ENCODE measurements at places on chromosomes 6 and 20.

DNA sequence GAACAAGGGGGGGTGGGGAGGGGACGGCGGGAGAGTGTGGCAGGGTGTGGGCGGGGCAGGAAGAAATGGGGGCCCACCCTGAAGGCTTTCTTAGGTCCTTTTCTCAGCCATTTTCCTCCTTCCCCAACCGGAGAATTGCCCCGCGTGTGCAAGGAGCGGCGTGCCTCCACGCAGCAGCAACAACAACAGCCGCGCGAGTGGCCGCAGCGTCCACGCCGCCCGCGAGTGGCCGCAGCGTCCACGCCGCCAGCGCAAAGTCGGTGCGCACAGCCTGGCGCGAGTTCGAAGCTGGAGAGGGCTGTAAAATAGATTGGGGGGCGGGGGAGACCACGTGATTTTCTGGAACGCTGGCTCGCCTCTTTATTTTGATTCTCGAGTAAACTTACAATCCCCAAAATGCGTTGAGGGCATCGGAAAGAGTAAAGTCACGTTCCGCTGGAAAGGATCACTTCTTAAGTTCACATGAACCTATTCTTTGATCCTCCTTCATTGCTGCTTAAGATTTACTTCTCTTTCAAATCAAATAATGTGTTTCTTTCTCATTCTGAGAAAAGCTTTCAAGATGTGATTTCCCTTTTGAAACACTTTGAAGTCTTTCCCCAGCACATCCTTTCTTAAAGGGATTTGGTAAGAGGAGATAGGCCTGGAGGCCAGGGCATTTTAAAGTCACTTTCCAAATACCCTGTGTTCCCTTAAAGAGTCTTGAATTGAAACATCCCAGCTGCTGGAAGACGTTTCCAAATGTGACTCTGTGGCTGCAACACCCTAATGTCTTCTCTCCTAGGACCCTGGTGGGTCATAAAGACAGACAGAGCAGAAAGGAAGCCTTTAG is 66.7 kb upstream of the ZNF217 start:
- no peak for DNase-seq

DNA sequence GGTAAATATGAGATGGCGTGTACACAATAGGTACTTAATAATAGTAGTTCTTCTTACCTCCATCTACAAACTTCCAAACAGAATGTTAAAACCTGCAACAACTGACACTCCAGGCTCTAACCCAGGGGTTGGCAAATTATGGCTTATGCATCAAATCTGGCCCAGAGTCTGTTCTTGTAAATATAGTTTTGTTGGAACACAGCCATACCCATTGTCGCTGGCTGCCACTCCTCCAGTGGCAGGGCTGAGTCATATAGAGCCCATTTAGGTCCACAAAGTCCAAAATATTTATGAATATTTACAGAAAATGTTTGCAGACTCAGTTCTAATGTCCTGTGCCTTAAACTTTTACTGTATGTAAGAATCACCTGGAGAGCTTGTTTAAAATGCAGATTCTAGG is 69.9 kb upstream of the BTBD3 start:
- DNase-seq: no peak

DNA sequence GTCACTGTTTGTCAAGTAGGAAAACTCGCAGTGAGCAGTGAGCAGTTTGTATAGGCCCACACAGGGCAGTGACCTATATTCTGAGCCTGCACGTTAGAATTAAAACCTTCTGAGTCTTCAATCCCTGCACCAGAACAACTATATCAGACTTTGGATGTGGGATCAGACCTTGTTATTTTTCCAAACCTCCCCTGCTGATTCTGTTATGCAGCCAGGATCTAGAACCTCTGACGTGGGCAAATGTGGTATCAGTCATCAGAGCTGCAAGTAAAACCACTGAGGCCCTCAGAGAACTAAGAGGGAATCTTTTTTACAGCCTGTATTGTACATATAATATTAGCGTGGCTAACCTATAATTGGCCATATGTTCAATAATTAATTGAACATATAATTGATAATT is 32.0 kb upstream of the AKAP7 start:
- DNase-seq: no peak

DNA sequence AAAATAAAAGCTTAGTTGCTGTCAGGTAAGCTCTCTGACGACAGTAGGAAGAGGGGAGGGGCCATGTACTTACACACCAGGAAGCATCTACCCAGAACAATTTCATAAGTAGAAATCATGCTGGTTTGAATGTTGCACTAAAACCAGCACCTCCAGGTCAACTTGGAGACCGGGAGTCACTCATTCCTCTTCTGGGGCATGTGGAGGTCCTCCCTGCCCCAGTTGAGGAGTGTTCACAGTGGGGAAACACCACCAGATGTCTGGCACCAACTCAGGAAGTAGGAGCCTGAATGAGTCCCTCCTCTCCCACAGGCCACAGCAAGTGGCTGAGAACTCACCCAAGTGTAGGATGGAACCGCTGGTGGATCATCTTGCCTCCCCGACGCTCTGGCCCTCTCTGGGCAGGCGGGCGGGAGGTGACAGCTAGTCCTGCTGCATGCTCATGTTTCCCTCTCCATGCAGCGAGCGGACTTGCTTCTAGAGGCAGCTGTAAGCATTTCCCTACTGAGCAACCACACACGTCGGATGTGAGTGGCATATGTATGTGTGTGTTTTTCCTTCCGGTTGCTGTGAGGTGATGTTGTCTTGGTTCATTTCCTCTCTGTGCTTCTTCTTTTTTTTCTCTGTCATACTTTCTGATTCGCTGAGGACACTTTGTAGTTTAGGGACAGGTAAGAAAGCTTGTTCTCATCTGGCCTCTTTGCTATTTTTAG is 149.5 kb upstream of the NEDD9 start:
- DNase-seq: no peak

DNA sequence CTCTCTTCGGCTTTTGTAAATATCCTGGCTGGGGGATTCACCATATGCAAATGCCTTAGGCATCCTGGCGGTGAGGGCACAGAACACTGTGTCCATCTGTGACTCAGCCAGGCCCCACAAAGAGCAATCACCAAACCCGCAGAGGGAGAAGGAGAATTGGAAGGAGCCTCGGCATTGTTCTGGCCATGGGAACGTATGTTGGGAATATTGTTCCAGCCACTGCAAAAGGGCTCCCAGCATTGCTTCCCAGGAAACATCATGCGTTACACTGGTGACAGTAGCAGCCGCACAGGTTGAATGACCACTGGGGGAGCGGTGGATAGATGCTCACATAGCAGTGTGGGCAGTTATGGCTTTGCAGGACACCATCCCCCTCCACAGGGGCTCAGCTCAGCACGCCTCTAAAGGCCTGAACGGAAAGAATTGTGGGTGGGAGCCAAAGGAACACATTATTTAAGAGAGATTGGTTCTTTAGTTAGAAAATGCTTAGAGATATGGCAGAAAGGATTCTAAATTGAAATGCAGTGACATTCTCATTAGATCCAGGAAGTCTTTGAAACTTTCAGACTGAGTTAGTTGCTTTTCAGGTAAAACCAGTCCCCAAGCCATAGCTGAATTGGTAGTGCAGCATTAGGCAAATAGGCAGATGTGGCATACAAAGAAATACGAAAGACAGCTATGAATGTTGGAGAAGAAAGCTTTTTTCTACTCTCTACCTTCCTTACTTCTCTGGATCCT is 104.3 kb downstream of the RNF144B start:
- no peak for DNase-seq

DNA sequence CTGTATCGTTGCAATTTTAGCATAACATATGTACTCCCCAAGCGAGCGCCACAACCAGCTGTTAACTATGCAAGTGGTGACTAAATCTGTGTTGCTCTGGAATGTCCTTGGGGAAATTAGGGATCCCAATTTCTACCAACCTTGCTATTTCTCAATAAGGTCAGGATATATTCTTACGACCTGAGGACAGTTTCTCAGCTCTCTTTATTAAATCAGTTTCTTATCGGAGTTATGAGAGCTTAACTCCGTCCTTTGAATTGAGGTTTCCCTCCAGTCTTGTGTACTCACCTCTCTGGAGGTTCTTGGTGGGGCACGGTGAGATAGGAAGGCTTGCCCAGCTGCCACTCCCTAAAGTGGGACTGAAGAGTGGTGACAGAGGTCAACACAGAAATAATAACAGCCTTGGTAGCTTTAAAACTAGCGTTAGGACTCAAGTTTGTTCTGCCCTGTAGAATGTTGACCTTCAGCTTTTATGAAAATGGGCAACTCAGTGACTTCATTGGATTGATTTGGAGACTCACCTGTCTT is 694 bp downstream of the MRPS18B start:
- no peak for DNase-seq

DNA sequence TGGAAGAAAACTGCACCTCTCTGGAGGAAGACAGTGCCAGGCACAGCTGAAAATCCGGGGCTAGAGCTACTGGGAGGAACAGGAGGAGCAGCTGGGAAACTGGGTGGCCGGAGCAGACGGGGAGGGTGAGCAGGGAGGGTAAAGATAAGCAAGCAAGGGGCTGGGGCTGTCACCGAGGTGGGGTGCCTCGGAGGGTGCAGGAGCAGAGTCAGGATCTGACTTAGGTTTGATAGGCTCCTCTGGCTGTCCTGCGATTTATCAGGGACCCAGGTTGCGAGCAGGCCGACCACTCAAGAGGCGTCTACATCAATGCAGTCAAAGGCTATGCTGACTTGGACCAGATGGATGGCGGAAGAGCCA is 12.3 kb downstream of the TSHZ2 start:
- DNase-seq: no peak

DNA sequence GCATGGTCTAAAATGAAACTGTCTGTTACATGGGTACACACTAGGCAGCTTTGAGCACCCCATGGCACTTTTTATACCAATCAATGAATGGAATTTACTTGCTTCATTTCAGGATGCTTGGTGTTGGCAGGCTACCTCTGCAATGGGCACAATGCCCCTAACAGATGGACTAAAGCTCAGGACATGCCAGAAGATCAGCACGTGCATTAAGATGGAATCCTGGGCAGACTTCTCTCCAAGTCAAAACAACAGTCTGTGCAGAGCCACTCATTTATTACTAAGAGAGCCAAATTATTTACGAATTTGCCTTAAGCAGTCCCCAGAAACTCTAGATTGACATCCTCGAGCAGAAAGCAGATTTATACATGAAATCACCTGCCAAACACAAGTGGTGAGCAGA is 55.8 kb upstream of the SCML4 start:
- DNase-seq: no peak

DNA sequence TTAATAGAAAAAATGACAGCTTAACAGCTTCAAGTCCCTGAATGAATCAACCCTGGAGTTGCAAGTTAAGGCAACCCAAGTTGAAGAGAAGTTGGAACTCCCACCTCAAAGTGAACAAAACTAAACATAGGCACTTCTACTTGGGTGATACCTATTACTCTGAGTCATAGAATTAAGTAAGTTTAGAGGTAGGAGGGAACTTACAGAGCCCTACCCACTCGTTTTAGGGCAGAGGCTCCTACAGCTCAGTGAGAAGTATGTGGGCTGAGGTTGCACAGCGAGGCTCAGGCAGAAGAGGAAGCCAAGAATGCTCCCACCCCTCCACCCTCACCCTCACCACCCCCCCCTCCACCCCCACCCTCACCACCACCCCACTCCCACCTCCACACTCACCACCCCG is 42.2 kb downstream of the NFATC2 start:
- no peak for DNase-seq

DNA sequence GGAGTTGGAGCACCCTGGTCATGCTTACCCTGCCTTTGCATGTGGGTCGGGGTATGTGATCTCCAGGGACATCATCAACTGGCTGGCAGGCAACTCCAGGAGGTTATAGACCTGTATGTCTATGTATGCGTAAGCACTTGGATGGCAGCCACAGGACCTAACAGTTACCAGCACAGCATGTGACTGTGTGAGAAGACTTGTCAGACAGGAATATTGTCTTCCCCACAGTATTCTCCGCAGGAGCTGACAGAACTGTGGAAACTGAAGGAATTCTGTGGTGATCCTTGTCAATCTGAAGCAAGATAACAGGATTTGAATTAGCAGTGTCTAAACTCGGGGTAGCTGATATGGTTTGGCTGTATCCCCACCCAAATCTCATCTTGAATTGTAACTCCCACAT is 59.2 kb downstream of the TMEM244 start:
- DNase-seq: peak; percentile 69

DNA sequence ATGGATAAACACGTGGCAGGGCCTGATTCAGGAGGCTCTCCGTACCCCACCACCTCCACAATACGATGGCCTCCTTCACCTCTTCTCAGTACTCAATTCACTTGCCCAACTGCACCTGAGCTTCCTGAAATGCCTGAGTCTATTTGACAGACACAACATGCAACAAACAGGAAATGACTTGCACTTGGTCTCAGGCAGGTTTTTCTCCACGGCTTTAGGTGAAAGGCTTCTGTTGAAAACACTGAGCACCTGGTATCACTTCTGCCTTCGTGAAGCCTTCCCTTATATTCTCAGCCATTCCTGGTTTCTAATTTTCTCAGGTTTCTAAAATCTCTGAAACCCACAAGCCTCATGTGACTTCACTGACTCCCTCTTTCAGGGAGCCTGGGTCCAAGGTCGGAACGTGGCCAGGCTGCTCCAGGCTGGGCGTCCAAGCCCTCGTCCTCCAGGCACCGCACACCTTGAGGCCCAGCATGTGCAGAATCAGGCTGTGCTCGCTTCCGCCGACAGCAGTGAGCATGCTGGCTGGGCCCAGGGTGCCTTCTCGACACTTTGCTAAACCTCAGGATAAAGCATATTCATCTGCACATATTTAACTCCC is 34.7 kb downstream of the TAF4 start:
- no peak for DNase-seq

Measured in breast epithelium (tissue), 4 donors.